Right atrium auricular region (tissue), 2 donors: ENCODE measurements at places on chromosomes 3 and 15. TPM values are rescaled to one million over a fixed set of nuclear protein-coding genes. Genes with fewer than 3 reads are reported as not detected.

The MKRN2OS gene
- not detected for total RNA-seq

GRCh38 chr3:11734-12133 is 184.8 kb upstream of the CHL1 start:
- no peak for DNase-seq
- H3K27me3 ChIP-seq = no peaks in the 10 kb centered on the region
- H3K36me3 ChIP-seq = no peaks in the 10 kb centered on the region
- no peak overlapping the region for H3K4me3 ChIP-seq

DNA sequence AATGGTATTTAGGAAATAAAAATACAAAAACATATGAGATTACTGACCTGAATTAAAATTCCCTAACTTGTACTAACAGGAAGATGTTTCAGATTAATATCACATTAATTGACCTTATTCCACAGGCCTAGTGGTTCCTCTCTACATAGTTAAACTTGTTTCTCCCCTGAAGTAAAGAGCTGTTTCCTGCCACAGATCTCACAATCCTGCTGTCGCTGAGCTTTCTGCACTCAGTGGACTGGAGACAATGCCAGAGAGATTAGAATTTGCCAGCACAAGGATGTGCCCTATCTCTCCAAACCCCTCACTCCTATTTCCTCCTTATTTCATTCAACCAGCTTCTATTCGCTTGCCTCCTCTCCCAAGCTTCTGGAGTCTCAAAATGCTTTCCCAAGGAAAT is 130.6 kb downstream of the CTNNB1 start:
- no peak overlapping the region for H3K27ac ChIP-seq
- H3K36me3 ChIP-seq = no peaks in the 10 kb centered on the region
- no peaks in the 10 kb centered on the region for H3K27me3 ChIP-seq
- H3K4me3 ChIP-seq = no peak overlapping the region
- no peak for DNase-seq

DNA sequence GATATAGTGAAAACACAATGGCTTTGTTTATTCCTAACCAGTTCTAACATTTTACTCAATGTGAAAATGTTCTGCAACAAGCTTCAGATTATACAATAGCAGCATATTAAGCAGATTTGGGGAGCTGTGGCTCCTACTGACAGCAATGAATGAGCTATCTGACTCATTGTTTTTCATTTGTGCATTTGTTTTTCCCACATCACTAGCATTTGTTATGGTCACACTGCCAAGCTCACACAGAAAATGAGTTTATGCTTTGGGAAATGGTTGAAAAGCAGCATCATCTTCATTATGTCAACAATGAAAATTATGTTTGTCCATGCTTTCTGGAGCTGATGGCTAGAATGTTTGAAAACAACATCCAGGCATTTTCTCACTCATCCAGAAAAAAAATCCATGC is 53.5 kb downstream of the ZPLD1 start:
- no peaks in the 10 kb centered on the region for H3K4me1 ChIP-seq
- no peak overlapping the region for H3K4me3 ChIP-seq
- H3K27ac ChIP-seq = no peak overlapping the region
- DNase-seq = no peak

- no peak for DNase-seq
- H3K36me3 ChIP-seq = no peaks in the 10 kb centered on the region
- H3K4me3 ChIP-seq = no peak overlapping the region
Measured at GRCh38 chr15:80214910-80215309, 37.1 kb downstream of the CTXND1 start.

The NR1I2 gene
- 0.82 TPM for total RNA-seq

DNA sequence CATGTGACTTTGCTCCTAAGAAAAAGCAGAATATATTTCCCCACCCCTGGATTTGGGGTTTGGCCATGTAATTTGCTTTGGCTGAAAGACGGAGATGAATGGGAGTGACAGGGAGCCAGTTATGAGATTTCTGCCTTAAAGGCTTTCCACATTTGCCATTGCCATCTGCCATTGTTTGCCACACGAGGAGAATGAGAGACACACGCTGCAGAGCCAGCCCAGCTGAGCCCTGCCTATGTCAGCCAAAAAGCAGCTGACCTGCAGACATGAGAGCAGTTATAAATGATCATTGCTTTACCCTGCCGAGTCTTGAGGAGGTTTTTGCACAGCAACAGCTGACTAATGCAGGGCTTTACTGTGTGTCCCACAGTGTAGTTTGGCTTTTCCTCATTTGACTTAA is 40.6 kb upstream of the RFTN1 start:
- no peaks in the 10 kb centered on the region for H3K27me3 ChIP-seq
- no peak overlapping the region for H3K27ac ChIP-seq
- H3K36me3 ChIP-seq = no peaks in the 10 kb centered on the region

GRCh38 chr3:188440340-188440972 is 286.5 kb downstream of the LPP start:
- no peaks in the 10 kb centered on the region for H3K27me3 ChIP-seq
- no peaks in the 10 kb centered on the region for H3K36me3 ChIP-seq
- no peak for DNase-seq
- H3K27ac ChIP-seq = no peak overlapping the region
- H3K4me1 ChIP-seq = no peaks in the 10 kb centered on the region
- no peak overlapping the region for H3K4me3 ChIP-seq
